ENCODE measurements at places on chromosomes 5 and 9. TPM values are rescaled to one million over a fixed set of nuclear protein-coding genes. Genes with fewer than 3 reads are reported as not detected.
A peak's percentile ranks its signal among the peaks of the same experiment; 100 is the strongest.

DNA sequence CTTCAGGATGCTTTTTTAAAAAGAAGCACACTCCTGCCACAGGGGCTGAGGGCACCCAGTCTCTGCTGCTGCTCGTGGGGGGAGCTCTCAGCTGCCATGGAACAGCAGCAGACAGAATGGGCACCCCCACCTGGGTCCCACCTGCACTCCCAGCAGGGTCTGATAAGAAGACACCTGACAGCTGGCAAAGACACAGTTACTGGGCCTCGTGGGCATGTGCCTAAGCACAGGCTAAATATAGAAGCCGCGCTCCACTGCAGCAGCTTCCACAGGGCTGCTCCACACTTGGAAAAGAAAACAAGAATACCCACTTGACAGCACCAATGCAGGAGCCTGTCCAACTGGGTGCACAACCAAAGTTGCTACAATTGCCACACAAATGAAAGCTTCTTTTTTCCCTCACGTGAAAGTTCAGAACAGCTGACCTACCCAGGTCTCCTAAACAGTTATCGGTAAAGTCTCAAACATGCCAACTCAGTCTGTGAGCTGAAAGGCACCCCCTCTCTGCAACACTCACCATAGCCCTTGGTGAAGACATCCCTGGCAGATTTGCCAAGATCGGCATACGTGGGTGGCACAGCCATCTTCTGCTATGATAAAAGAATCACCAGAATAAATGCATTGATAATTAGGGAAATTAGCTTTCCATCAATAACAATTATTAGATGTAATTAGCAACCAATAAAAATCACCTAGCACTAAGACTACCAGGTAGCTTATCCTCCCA, 12.2 kb downstream of the VDAC1 start:
- peak overlapping the region; percentile 62 for H3K27ac ChIP-seq
- H3K27me3 ChIP-seq, result no peaks in the 10 kb centered on the region
- DNase-seq, result peak; percentile 59

Gene SLC9A3
- total RNA-seq, result 15.3 TPM

Gene PCDHB11
- 8.6 TPM for total RNA-seq

DNA sequence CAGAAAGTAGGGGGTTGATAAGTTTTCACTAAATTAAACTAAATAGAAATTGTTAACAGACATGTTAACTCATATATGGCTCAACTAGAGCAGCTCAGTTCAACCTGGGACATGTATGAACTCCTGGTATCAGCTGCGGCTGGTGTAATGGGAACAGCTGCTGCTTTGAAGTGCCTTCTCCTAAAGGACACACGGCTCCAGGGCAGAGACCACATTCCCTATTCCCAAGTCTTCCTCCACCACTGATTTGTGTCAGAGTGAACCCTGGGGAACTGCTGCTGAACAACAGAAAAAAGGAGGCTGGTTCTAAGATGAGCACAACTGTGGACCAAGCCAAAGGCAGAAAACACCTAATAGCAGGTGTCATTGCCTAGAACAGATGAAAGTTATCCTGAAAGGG, 71.1 kb downstream of the MAPKAP1 start:
- peak; percentile 42 for DNase-seq
- H3K27ac ChIP-seq, result no peak overlapping the region
- no peak overlapping the region for H3K4me3 ChIP-seq
- H3K36me3 ChIP-seq, result no peaks in the 10 kb centered on the region
- H3K27me3 ChIP-seq, result no peaks in the 10 kb centered on the region

Gene YTHDC2
- total RNA-seq, result 16.1 TPM

Gene PPIC
- 118 TPM for total RNA-seq

DNA sequence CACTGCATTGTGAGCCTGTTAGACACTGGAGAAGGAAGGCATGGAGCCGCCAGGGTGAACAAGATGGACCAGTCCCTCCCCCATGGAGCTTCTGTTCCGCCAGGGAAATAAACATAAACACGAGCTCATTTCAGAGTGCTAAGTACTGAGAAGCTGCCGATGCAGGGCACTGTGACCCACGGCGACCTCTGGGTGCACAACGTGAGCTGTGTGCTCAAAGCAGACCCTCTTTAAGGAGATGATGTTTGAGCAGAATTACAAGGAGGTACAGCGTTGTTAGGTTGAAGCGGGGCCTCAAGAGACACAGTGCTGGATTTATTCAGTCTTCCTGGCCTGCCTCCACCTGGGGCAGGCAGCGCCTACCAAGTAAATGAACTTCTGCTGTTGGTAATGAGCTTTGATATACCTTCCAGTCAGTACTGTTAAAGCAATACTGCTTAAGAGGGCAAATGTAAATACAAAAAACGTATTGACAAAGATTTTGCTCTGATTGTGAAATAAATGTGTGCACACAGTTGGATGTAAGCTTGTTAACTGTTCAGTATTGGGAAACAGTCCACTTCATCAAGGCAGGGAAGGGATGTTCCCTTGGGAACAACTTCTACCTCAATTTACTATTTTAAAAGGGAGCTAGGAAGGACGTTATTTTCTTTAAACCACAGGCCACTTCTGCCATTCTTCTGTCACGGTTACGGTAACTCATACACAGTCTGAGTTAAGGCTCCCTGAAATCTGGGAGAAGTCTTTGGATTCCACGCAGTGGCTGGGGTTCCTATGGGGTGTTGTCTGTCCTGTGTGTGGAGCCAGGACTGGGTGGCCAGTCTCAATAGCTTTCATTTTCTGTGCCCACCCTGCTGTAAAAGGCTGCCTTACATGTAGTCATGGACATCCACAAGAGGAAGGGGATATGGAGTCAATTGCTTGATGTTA, 48.9 kb upstream of the DMRT1 start:
- peak; percentile 51 for DNase-seq
- no peaks in the 10 kb centered on the region for H3K4me1 ChIP-seq
- no peaks in the 10 kb centered on the region for H3K36me3 ChIP-seq
- no peaks in the 10 kb centered on the region for H3K27me3 ChIP-seq
- no peak overlapping the region for H3K4me3 ChIP-seq
- H3K27ac ChIP-seq, result no peak overlapping the region

Gene SMIM33
- total RNA-seq, result not detected

DNA sequence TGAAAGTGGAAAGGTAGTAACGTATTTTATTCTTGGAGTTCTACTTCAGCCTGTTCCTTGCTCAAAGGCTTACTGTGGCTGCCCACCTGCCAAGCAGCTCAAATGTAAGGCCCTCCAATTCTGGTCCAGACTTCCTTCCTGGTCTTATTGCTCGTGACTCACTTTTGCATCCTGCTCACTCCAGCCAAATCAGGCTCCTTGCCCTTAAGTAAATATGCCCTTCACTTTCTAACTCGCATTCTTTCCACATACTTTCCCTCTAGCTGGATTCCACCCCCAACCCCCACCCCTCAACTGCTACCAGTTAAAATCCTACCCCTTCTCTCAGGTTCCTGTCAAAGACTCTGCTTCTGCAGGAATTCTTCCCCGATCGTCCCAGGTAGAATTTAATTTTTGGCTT, 96.6 kb downstream of the GALNT10 start:
- H3K27me3 ChIP-seq, result no peaks in the 10 kb centered on the region
- H3K4me3 ChIP-seq, result no peak overlapping the region
- H3K4me1 ChIP-seq, result peaks cover 29% of the 10 kb centered on the region
- peak; percentile 88 for DNase-seq
- H3K36me3 ChIP-seq, result no peaks in the 10 kb centered on the region

GRCh38 chr5:19928562-19929421, 59.2 kb downstream of the CDH18 start:
- DNase-seq, result peak; percentile 68
- no peak overlapping the region for H3K27ac ChIP-seq
- H3K36me3 ChIP-seq, result no peaks in the 10 kb centered on the region
- no peak overlapping the region for H3K4me3 ChIP-seq

Gene TMC1
- not detected for total RNA-seq

- no peaks in the 10 kb centered on the region for H3K27me3 ChIP-seq
- no peak overlapping the region for H3K4me3 ChIP-seq
- DNase-seq, result peak; percentile 93
- no peaks in the 10 kb centered on the region for H3K4me1 ChIP-seq
Measured at GRCh38 chr5:154740483-154740882, 14.7 kb upstream of the LARP1 start.

DNA sequence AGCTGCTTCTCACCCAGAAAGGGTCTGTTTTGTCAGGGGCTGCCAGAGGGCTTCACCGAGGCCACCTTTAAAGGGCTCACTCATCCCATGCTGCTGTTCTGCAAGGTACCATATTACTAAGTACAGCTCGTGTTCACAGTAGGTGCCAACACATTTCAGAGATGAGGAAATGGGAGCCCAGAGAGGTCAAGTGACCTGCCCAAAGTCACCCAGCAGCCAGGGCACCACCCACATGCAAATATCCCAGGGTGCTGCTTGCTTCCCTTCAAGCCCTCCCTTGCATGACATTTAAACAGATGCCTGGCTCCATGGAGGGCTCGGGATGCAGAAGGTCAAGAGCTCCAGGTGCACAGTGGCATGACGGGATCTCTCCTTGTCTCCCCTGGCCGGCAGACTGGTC, 123.5 kb upstream of the SARDH start:
- H3K36me3 ChIP-seq, result no peaks in the 10 kb centered on the region
- no peak overlapping the region for H3K27ac ChIP-seq
- H3K4me1 ChIP-seq, result peaks cover 4% of the 10 kb centered on the region
- no peak overlapping the region for H3K4me3 ChIP-seq
- DNase-seq, result no peak
- no peaks in the 10 kb centered on the region for H3K27me3 ChIP-seq

- DNase-seq, result no peak
- H3K27me3 ChIP-seq, result no peaks in the 10 kb centered on the region
- no peaks in the 10 kb centered on the region for H3K4me1 ChIP-seq
- no peak overlapping the region for H3K4me3 ChIP-seq
- H3K36me3 ChIP-seq, result no peaks in the 10 kb centered on the region
- no peak overlapping the region for H3K27ac ChIP-seq
Measured at GRCh38 chr5:148991566-148991965, 71.3 kb downstream of the SH3TC2 start.

- no peak overlapping the region for H3K4me3 ChIP-seq
- no peaks in the 10 kb centered on the region for H3K27me3 ChIP-seq
- H3K4me1 ChIP-seq, result no peaks in the 10 kb centered on the region
Measured at GRCh38 chr5:67989456-67989855, 226.1 kb upstream of the PIK3R1 start.

GRCh38 chr5:124952566-124952965, 206.1 kb upstream of the ZNF608 start:
- H3K27me3 ChIP-seq, result no peaks in the 10 kb centered on the region
- peaks cover 7% of the 10 kb centered on the region for H3K4me1 ChIP-seq
- no peak for DNase-seq
- H3K4me3 ChIP-seq, result no peak overlapping the region
- H3K36me3 ChIP-seq, result no peaks in the 10 kb centered on the region

Gene BHMT2
- not detected for total RNA-seq

Gene NR5A1
- total RNA-seq, result 0.12 TPM

Gene CDC37L1
- 39.2 TPM for total RNA-seq

Gene OR1Q1
- not detected for total RNA-seq

GRCh38 chr5:135053989-135054388, 20.0 kb upstream of the PITX1 start:
- no peak for DNase-seq
- peaks cover 100% of the 10 kb centered on the region for H3K27me3 ChIP-seq
- no peak overlapping the region for H3K4me3 ChIP-seq
- no peak overlapping the region for H3K27ac ChIP-seq
- no peaks in the 10 kb centered on the region for H3K36me3 ChIP-seq
- H3K4me1 ChIP-seq, result no peaks in the 10 kb centered on the region

DNA sequence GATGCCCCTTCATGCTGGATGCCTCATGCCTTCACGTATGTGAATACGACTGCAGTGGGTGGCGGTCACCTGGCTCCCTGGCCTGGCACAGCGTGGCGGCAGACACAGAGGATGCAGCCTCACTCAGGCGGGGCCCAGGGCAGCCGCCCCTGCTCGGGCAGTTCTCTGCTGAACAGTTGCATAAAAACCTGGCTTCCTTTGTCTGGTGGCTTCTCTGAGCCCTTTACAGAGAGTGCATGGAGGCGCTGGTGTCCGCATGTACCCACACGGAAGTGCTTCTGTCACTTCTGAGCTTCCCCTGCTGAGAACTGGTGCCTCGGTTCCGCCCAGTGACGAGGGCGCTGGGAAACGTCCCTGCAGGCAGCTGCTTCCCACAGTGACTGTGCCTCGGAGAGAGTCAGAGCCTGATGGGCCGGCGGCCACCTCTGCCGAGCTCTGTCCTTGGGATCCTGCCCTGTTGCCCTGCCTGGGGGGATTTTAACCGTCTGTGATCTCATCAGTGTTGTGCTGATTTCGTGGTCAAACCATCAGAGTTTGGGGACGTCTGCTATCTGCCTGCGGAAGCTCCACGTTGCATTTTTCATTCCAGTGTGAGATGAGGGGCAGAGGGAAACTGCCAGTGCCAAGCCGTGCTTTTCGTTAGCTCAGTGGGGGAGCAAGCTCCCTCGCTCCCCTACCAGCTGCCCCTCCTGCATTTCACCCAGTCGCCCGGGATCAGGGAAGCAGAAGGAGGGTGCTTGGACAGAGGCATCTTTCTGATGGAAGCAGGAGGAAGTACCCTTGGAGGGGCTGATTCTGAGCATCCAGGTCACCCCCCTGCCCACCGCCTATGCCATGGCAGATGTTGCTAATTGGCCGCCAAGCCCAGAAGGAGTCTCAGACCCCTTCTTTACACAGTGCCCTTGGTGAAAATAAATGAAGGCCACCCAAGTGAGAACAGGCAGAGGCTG, 153.0 kb upstream of the COL5A1 start:
- H3K4me3 ChIP-seq, result no peak overlapping the region
- no peak overlapping the region for H3K27ac ChIP-seq
- no peaks in the 10 kb centered on the region for H3K27me3 ChIP-seq
- H3K4me1 ChIP-seq, result peaks cover 7% of the 10 kb centered on the region
- no peaks in the 10 kb centered on the region for H3K36me3 ChIP-seq

DNA sequence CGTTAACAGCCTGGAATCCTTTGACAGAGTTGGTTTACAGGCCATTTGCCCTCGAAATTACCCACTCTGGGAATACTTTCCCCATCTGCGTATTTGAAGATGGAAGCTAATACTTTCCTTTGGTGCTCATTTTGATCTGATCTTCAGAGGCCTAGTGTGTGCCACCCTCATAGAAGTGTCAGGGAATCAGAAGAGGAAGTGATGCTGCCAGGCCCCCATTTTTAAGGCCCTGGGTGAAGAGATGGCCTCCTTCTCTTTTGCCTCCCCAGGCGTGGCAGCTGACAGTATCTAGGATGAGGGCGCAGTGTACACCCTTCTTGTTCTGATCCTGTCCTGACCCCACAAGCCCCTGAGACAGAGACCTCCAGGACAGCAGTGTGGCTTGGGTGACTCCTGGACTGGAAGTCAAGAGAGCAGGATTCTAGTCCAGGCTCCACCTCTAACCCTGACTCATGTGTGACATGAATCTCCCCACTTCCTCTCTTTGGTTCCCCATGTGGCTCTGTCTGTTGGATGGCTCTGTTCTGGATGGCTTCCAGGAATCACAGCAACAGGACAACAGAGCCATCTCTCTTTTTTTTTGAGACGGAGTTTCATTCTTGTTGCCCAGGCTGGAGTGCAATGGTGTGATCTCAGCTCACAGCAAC, 27.8 kb downstream of the CSF1R start:
- no peaks in the 10 kb centered on the region for H3K4me1 ChIP-seq
- H3K4me3 ChIP-seq, result no peak overlapping the region
- no peak overlapping the region for H3K27ac ChIP-seq
- DNase-seq, result no peak
- no peaks in the 10 kb centered on the region for H3K36me3 ChIP-seq
- H3K27me3 ChIP-seq, result no peaks in the 10 kb centered on the region

GRCh38 chr9:3898461-3899218, 372.8 kb upstream of the RFX3 start:
- no peaks in the 10 kb centered on the region for H3K36me3 ChIP-seq
- DNase-seq, result peak; percentile 56
- H3K4me1 ChIP-seq, result peaks cover 14% of the 10 kb centered on the region
- H3K4me3 ChIP-seq, result no peak overlapping the region
- H3K27me3 ChIP-seq, result no peaks in the 10 kb centered on the region
- no peak overlapping the region for H3K27ac ChIP-seq

Gene BAAT
- total RNA-seq, result not detected

- DNase-seq, result no peak
- no peaks in the 10 kb centered on the region for H3K36me3 ChIP-seq
- no peak overlapping the region for H3K4me3 ChIP-seq
- no peak overlapping the region for H3K27ac ChIP-seq
- no peaks in the 10 kb centered on the region for H3K4me1 ChIP-seq
- no peaks in the 10 kb centered on the region for H3K27me3 ChIP-seq
Measured at GRCh38 chr5:91006713-91007112, 376.4 kb downstream of the ARRDC3 start.
